ENCODE measurements at places on chromosomes 5 and 9.

- no peak for DNase-seq
These were observed 83.2 kb upstream of the ZNF462 start for GRCh38 chr9:106779796-106780195.

DNA sequence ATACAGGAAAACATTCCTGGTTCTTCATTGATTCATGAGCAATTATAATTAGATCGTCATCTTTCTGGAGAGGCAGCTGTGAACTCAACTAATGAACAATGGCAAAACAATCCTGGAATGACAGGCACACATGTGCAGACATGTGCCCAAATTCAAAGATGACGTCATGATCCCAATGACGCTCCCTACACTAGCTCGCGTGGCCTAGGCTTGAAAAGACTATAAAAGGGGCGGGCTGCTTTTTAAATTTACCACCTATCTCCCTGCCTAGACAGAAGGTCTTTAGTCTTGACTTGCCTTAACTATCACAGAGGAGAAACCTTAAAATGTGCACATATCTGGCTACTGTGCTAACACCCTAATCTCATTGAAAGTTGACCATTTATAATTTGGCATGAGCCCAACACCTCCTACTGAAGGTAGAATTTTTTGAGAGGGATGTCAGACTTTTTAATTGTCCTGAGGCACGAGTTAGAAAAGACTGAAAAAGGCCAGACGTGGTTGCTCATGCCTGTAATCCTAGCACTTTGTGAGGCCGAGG is 88.2 kb downstream of the PRRT1B start:
- DNase-seq: no peak

- no peak for DNase-seq
These were observed 14.3 kb downstream of the PTPA start for GRCh38 chr9:129125478-129125877.

GRCh38 chr9:123362856-123363255 is 6.9 kb downstream of the CRB2 start:
- DNase-seq: no peak

DNA sequence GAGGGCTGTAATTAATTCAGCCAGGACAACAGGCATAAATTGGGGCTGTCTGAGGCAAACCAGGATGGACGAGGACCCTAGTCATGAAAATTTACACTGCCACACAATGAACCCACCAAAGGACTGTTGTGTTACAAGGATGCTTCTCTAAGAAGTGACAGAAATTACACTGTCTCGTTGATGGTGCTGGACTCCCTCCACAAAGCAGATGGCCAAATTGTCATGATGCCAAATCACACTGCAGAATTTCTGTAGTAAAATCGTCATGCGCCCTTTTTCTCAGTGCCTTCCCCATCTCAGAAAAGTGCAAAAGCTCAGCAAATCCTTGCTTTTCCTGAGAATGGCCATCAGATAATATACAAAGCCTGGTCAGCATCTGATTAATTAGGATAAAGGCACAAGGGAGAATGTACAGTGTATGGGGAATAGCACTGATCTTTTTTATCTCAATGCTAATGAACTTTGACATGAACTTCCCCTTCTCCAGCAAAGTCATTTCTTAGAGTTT is 545.8 kb downstream of the CSNK1G3 start:
- no peak for DNase-seq

DNA sequence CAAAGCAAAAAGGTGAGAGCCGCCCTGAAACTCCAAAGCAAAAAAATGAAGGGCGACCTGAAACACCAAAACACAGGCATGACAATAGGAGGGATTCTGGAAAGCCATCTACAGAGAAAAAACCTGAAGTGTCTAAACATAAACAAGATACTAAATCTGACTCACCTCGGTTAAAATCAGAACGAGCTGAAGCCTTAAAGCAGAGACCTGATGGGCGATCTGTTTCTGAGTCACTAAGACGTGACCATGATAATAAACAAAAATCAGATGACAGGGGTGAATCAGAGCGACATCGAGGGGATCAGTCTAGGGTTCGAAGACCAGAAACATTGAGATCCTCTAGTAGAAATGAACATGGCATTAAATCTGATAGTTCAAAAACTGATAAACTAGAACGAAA is 108.8 kb downstream of the NIPBL start:
- DNase-seq: no peak

DNA sequence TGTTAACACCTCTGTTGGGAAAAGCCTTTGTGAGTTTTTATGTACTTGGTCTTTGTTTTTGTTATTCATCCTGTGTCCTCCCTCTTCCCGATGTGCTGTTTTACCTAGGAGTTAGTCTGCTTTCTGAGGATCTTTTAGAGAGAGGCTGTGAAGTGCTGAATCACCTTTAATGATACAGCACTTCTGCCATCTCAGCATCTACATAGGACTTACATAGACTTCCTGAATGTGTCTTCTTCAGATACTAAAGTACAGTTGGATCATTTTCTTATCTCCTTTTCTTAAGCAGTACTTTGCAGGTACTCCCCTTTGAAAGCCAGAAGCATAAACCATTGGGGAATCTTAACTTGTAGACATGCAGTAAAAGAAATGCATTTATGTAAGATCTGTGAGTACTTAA is 31.5 kb downstream of the OTULIN start:
- DNase-seq: no peak

- no peak for DNase-seq
These were observed 189.7 kb downstream of the PALM2AKAP2 start for GRCh38 chr9:109969573-109970237.

DNA sequence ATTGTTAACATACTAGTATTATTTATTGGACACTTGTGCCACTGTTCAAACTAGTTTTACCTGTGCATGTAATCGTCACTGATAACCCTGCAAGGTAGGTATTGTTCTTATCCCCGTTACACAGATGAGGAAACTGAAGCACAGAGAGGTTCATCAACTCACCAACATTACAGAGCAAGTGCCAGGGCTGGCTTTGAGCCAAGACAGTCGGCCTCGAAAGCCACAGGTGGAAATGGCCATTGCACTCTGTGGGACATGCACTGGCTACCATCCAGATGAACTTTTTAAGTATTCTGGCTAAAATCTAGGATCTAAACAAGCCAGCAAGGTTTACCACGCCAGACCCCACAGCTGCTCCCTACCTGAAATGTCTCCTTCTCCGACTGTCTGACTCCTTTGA is 57.9 kb downstream of the TEX10 start:
- no peak for DNase-seq

- no peak for DNase-seq
These were observed 10.4 kb downstream of the HNRNPK start for GRCh38 chr9:83969602-83970001.

GRCh38 chr9:88197016-88197415 is 58.7 kb upstream of the SPATA31C2 start:
- DNase-seq: no peak

- no peak for DNase-seq
These were observed 20.7 kb downstream of the FAXDC2 start for GRCh38 chr5:154829589-154830218.

DNA sequence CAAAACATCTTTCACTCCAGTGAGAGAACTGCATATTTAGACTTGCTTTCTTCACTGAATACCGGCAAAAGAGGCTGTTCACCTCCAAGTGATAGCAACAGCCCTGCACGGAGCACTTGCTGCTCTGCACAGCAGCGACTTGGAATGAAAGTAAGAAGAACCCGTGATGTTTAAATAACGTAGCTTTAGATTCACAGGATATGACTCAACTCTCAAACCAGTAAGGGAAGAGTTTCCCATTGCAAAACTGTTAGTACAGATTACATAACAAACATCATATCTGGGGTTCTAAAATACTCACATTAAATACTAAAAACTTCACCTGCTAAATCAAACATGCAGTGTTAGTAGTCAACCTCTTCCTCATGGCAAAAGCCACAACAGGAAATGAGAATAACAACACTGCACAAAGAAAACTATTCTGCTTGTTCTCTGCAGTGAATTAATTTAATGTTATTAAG is 203.4 kb downstream of the MCTP1 start:
- DNase-seq: no peak

GRCh38 chr9:77495834-77496671 is 152.1 kb downstream of the GNA14 start:
- DNase-seq: no peak

GRCh38 chr5:87069974-87070608 is 197.6 kb upstream of the RASA1 start:
- no peak for DNase-seq

- DNase-seq: peak; percentile 19
These were observed 368 bp upstream of the CCDC180 start for GRCh38 chr9:97307091-97307490.

GRCh38 chr9:130640681-130641080 is 23.7 kb upstream of the PRDM12 start:
- no peak for DNase-seq

DNA sequence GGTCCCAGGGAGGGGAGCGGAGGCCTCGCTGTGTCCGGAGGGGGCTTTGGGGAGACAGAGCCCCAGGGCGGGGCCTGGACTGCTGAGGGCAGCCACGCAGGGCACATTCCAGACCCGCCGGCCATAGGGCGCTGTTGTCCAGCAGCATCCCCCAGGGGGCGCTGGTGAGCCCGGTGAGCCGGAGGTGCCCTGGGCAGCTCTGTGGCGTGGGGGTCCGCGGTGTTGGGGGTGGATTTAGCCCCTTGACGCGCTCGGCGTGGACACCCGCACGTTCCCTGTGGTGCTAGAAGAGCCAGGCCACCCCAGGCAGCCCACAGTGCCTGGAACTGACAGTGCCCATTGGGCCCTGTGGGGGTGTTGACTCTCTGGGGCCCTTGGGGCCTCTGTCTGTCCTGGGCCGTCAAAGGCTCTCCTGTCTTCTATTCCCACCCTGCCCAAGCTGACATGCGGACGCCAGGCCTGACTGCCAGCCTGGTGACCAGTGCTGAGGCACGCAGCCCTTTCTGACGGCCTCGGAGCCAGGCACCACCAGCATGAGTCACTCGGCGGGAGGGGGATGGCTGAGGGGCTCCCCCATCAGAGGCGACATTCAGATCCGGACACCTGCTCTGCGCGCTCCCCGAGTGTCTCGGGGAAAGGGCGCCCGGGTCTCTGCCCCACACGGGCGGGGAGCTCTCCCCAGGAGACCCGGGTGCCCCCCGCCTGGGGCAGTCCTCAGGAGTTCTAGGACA is 23.9 kb downstream of the TPPP start:
- DNase-seq: no peak

Data from stimulated activated CD8-positive, alpha-beta memory T cell treated with anti-CD3 and anti-CD28 coated beads, Interleukin-15, amount 100 ng/mL, for 48 hours (primary cell).